ENCODE measurements at places on chromosomes 16 and 17.

- no peak for DNase-seq
These were observed 3.3 kb downstream of the KRT14 start for GRCh38 chr17:41583137-41584127.

DNA sequence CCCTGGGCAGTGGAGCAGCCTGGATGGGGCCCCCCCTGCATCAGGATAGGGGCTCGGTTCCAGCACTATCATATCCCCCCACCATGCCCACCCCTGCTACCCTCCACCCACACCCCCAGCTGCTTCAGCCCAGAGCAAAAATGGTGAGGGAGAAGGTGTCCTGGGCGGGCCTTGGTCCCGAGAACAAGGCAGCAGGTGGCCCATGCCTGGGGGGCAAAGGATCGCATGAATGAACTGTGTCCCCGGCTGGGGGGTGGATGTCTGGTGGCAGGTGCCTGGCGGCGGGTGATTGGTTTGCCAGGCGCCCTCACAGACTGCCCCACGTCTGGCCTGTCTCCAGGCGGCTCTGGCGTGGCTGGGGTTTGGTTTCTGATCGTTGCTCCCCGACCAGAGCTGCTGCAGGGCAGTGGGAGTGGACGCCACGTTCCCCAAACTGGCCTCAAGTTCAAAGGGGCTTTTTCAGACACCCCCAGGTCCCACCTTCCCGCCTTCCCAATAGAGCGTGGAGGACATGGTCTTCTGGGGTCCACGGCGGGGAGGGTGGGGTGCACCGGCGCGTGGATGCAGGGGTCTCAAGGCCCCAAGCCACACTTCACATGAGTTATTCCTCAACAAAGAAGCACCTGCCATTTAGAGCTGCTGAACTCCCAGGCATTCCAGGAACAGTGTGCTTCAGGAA lies 12.6 kb downstream of the UTS2R start:
- DNase-seq: no peak

DNA sequence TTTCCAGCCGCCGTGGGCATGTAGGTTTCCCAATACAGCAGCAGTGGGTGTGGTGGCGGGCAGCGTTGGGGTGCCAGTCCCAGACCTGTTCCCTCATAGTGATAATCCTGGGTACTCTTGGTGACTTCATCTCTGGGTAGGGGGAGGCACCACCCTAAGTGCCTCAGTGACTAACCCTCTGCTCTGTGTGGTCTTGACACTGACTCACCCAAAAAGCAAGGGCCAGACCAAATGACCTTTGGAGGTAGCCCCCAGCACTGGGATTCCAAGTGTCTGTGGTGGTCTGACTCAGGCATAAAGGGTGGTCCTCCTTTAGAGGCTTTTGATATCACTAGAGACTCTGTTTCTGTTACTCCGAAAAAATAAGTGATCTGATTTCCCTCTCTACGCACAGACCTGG lies 908 bp downstream of the CALB2 start:
- DNase-seq: no peak

DNA sequence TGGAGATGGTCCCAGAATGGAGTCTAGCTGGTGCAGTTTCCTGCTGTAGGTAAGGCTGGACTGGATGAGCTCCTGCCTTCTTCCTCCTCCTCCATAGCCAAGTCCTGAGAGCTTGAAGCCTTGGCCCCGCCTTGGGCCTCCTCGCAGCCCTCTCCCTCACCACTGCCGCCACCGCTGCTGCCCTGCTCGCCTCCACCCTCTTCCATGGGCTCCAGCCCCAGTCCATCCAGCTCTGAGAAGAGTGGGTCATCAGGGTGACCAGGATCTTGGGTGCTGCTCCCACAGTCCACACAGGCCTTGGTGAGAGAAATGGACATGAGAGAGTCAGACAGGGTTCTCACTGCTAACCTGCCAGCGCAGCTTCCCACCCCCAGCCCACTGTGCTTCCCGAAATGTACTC lies 11.2 kb downstream of the PER1 start:
- no peak for DNase-seq

DNA sequence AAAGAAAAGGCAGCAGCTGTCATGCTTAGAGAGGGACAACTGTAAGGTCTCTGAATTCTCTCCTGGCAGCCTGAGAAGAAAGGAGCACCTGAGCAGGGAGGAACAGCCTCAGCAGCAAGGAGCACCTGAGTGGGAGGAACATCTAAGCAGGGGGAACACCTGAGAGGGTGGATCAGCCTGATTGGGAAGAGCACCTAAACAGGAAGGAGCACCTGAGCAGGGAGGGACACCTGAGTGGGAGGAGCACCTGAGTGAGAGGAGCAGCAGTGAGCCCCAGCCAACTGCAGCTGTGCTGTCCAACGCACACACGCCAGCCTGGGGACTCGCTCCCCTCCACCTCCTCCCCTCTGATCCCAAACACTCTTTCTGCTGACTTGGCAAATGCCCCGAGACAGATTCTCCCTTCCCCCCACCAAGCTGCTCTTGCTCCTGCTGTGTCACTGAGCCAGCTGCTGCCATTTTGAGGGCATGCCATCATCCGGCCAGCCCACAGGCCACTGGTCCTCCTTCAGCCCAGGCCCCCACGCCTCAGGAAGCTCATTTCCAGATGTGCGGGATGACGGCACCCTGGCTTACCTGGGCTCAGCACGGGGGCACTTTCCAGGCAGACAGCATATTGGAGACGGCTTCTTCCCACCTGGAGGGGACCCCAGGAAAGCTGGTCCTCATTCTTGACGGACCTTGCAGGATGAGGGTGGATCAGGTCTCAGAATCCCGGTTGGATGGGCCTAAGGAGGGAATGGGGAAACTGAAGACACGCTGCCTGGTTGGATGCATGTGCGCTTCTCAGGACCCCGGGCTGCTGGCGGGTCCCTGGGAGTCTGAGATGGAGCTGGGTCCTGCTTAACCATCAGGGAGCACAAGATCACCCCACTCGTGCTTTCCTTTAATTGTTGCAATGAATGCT lies 57.7 kb upstream of the RBFOX3 start:
- no peak for DNase-seq

DNA sequence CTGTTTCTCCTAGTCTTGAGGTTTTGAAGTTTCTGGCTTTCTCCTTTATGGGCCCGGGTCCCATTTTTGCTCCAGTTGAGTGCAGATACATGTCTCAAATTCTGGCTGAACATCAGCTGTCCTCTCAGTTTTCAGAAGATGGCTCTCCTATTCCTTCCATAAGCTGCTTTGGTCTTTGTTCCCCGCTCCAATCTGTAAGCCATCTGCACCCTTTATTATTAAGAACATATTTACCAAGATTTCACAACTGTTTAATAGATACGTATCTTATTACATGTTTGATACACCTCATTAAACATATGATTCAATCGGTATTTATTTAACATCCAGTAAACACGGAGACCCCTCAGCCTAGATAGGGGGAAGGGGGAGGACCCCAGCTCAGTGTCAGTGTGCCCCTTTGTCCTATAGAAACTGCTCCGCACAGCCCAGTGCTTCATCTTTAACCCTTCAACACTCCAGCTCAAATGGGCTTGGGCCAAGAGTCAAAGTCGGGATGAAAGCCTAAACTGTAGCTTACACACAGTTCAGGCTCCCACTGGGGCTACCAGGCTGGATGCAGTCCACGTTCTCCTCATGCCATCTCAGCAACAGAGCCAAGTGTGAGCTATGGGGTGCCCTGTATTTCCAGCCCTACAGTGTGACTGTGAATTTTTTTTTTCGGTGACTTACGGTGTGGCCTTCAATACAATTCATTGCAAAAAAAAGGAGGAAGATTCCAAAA lies 166.0 kb upstream of the ZFHX3 start:
- DNase-seq: no peak

DNA sequence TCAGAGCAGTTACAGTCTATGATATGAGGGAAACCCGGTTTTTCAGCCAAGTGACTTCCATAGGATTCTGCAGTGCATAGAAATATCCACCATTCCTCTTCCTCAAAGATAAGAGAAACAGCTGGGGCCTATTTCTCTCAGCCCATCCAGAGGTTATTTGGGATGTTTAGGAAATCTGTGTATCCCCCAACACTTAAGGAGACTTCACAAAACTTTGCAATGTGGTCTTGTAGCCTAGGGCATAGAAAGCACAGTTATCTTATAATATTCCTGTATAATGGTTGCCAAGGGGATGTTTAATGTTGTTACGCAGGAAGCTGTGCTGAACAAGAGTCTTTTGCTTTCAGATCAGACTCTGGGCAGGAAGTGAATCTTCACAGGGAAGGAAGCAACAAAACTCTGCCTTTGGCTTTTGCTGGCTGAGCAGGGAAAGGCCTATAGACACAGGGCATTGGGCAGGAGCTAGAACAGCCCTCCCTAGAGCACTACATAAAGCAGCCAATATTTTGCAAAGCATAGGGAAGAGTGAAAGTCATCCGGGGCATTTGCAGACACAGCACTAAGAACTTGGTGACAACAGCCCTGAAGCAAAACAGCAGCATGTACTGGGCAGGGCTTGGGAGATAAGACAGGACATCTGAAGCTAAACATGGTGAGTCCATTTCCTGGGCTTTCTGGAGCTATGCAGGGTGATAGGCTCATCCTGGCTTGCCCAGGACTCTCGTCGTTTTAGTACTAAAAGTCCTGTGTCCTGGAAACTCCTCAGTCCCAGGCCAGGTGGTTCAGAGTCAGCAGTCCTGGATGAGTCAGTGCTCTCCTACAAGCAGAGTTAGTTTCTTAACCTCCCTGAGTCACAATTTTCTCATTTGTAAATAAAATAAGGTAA lies 18.7 kb upstream of the BEAN1 start:
- peak; percentile 48 for DNase-seq

DNA sequence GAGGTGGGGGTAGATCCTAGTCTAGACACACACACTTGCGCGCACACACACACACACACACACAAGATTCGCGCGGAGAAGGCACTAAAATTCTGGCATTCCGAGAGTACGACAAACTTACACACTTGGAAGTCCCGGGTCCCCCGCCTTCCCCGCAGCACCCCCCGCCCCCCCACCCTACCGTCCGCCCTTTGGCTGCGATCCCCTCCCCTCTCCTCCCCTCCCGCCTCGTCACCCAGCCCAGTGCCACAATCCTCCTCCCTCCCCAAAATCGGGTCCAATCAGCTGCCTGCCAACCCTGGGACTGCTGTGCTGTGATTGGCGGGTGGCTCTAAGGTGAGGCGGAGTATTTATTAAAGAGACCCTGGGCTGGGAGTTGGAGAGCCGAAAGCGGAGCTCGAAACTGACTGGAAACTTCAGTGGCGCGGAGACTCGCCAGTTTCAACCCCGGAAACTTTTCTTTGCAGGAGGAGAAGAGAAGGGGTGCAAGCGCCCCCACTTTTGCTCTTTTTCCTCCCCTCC lies at the start of gene SOX9:
Gene SOX9, plus strand, starts transcription at position 379 of the 522 bp plus-strand sequence. CDS start 372 bp downstream, outside the sequence.
- DNase-seq: no peak

DNA sequence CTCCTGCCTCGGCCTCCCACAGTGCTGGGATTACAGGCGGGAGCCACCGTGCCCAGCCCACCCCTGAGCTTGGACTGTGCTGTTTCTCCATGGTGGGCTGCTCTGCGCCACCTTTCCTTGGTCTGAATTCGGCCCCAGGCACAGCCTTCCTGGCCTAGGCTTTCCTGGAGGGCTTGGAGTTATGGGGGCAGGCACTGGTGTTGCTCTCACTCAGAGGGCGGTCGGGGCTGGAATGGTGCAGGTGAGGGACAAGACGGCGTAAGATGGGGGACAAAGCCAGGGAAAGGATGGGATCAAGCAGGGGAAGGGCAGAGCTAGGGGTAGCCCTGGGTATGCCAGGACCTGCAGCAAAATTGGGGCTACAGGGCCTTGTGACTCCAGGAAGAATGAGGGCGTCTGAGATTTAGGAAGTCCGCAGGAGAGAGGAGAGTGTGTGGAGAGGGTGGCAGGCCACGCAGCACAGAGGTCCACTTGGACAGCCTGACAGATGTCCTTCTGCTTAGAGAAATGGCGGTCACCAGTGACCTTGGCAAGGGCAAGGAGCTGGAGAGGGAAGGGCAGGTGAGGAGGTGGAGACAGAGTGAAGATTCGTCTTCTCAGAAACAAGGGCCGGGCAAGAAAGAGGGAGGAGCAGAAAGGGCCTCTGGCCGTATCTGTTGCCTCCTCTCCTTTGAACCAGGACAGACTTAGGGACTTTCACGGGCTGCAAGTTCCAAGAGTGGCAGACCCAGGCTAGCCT lies 1.6 kb upstream of the ATP6V0C start:
- DNase-seq: no peak

GRCh38 chr16:66469947-66470546 lies 43.0 kb downstream of the BEAN1 start:
- no peak for DNase-seq

GRCh38 chr17:40019140-40019991 lies 4.1 kb downstream of the CSF3 start:
- DNase-seq: no peak

DNA sequence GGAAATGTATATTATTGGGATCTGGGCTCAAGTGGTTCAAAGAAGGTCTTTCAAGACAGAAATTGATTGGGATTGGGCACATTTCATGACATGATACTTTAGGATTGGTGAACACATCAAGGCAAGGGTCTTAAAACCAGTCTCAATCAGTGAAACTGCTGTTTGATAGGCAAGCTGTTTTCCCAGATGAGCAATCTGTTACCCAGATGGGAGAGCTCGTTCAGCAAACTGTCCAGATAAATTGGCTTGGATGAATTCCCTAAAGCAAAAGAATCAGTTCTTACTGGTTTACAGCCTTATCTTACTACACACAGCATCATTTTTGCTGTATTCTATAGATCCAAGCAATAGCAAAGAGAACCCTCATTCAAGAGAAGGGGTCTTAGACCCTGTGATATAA lies 31.0 kb upstream of the CNEP1R1 start:
- no peak for DNase-seq

DNA sequence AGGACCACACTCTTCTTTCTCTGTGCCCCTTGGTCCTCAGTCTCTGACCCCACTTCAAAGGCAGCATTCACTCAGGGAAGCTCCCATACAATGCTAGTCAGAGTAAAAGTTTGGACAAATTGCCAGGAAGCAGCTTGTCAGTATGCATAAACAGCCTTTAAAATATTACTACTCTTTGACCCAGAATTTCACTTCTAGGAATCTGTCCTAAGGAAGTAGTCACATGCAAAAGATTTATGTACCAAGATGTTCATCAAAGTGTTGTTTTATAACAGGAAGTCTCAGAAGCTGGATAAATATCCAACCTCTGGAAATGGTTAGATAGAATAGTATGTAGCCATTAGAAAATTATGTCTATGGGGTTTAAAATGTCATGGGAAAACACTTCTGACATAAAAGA lies 31.0 kb downstream of the MAPT start:
- no peak for DNase-seq

DNA sequence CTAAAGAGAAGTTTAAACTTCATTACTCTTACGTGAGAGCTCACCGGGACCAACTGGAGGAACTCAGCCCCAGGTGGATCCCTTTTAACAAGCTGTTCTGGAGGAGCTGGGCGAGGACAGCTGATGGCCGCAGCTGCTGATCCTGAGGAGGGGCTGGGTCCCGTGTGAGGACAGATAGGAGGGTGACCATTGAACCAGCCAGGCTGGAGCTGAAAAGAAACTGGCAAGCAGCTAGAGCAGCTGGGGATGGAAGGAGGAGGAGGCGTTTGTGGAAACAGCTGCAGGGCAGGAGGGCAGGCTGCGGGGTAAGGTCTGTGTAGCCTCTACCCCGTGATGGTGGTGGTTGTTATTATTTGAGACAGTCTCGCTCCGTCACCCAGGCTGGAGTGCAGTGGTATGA lies 119.5 kb downstream of the AATF start:
- DNase-seq: no peak
